Stimulated activated CD4-positive, alpha-beta T cell treated with anti-CD3 and anti-CD28 coated beads, Interleukin-15, amount 100 ng/mL, for 48 hours (primary cell): ENCODE measurements at places on chromosomes 7 and 10.

DNA sequence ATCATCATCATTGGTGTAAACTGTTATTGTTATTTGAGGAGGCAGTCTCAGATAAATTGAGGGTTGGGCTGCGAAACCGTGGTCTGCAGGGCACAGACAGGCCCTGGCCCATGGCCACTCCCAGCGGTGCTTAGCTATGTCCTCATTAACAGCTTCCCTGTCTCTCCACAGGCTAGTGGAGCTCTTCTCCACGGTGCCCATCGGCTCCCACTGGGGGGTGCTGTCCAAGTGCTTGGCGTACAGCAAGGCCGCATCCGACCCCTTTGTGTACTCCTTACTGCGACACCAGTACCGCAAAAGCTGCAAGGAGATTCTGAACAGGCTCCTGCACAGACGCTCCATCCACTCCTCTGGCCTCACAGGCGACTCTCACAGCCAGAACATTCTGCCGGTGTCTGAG lies 21.6 kb downstream of the GPR26 start:
- DNase-seq, result no peak

DNA sequence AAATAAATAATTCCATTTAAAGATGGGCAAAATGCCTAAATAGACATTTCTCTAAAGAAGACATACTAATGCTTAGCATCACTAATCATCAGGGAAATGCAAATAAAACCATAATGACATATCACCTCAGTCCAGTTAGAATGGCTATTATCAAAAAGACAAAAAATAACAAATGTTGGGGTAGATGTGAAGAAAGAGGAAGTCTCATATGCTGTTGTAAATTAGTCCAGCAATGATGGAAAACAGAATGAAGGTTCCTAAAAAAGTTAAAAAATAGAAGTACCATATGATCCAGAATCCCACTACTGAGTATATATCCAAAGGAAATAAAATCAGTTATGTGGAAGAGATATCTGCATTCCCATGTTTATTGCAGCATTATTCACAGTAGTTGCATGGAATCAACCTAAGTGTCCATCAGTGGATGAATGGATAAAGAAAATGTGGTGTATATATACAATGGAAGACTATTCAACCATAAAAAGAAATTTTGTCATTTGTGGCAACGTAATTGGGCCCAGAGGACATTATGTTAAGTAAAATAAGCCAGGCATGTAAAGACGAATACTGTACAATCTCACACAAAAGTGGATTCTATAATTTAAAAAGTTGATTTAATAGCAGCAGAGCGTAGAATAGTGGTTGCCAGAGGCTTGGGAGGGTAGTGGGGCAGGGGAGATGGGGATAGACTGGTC lies 52.0 kb downstream of the TCAF1 start:
- DNase-seq, result no peak

DNA sequence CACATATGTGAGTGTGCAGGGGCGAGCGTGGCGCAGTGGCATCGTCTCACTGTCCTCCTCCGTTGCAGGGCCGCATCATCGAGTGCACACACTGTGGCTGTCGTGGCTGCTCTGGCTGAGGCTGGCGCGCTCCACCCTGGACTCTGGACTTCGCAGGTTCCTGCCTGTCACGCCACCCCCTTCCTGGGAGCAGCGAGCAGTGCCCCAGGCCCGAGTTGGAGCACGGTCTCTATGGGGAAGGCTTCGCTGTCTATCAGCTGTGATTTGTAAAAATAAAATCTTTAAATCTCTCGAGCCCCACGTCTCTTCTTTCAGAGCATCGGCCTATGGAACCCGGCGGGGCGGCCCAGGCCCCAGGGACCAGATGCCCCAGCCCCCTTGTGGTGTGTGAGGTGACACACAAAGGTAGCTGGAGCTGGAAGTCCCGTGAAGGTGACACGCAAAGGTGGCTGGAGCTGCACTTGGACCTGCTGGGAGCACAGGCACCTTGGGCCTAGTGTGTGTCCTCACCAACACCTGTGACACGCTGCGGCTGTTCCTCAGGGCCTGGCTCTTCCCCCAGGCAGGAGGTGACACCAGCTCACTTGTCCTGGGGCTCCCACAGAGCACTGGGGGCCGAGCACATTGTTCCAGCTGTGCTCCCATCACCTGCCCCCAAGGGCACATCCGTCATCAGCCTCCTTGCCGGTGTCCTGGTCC lies 10.7 kb downstream of the BUD31 start:
- no peak for DNase-seq

- DNase-seq, result no peak
Observed at GRCh38 chr7:11171569-11172192, 198.0 kb downstream of the PHF14 start.

DNA sequence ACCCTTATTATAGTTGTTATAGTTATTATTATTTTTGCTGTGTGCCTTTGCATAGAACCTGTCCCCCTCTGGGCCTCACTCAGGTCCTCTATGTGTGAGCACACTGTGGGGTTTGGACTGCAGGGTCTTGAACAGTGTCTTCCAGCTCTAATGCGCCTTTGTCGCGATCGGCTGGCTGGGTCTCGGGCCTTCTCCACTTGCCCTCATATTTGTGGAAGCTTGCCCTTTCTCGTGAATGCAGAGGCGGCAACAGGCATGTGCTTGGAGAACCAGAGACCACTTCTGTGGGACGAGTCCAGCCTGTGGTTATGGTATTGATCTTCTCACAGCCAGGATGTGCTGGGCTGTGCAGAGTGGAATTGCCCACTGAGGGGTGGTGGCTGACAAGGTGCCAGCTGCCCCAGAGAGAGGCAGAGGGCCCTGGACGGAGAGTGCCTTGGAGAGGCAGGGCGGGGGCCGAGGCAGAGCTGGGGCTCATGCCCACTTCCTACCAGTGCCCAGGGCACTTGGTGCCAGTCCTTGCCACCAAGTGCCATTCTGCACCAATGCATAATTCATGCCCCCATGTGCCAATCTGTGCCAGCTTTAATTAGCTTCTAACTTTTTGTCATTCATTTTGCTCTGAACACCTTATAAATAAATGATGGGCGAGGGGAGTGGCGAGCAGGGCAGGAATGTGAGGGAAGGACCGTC lies 6.8 kb upstream of the CDH23 start:
- no peak for DNase-seq

GRCh38 chr7:36305648-36306047 lies 84.0 kb upstream of the ANLN start:
- DNase-seq, result no peak

GRCh38 chr7:46932306-46932675 lies 649.6 kb downstream of the TNS3 start:
- DNase-seq, result no peak

DNA sequence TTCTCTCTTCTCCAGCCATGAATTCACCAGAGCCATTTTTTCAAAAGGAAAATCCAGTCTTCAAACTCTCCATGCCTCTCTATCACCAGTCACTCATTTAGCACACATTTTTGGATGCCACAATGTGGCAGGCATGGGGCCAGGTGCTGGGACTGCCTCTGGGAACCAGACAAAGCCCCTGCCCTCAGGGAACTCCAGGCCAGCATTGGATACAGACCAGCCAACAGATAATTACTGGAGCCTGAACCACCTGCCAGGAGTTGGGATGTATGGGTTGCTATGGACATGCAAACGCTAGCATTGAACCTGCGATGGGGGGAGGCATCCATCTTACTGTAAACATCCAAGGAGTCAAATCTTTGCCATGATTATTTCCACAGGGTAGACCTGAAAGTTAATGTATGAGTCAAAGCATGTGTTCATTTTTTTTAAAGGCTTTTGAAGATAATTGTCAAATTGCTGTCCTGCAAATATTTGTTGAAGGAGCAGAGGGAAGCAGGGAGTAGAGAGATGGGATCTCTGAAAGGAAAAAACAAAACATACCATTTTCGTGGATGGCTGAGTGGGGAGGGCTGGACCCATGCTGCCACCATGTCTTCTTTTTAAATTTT lies 43.2 kb downstream of the SRRM3 start:
- no peak for DNase-seq
